ENCODE measurements at places on chromosomes 13 and 19.

DNA sequence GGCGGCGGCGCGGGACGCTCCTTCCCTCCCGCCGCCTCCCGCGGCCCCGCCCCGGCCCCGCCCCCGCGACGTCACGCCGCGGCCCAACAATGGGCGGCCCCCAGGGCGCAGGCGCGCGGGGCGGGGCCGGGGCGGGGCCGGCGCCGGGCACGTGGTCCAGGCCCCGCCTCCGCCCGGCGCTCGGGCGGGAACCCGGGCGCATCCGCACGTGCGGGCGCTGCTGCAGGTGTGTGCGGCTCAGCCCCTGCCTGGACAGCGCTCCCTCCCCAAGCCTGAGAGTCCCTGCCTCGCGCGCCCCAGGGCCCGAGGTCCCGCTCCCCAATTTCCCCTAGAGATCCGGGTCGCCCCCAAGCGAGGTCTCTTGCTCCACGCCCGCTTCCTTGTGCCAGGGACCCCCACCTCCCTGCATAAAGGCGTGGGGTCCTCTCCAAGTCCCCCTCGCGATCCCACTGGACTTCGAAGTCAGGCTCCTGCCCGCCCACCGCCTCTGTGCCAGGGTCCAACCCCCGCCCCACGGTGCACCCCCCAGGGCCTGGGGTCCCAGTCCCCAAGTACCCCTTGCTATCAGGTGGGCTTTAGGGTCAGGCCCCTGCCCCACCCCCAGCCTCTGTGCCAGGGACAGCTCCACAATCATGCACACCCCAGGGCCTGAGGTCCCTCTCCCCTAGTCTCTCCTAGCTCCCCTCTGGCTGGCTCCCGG is at the start of gene MEX3D:
Gene MEX3D, minus strand, starts transcription at position 6 of the 700 bp plus-strand sequence. CDS start 267 bp downstream, outside the sequence.
- peak; percentile 77 for DNase-seq

DNA sequence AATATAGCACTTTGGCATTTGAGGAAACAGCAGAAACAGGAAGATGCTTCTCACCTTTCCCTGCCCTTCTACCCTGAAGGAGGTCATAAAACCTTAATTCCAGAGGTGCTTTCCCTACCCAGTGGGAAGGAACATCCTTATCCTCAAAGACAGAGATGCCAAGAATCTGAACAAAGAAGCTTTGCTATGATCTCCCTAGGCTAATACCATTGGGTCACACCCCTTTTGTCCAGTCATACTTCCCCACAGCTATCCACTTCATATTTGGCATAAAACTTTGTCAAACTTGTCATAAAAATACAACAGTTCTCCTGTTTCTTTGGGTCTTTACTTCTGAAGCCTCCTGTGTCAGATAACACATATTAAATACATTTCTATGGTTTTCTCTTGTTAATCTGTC is 21.7 kb upstream of the RXFP2 start:
- DNase-seq: no peak

- DNase-seq: no peak
These were observed 26.5 kb downstream of the RANBP3 start for GRCh38 chr19:5951338-5951861.

DNA sequence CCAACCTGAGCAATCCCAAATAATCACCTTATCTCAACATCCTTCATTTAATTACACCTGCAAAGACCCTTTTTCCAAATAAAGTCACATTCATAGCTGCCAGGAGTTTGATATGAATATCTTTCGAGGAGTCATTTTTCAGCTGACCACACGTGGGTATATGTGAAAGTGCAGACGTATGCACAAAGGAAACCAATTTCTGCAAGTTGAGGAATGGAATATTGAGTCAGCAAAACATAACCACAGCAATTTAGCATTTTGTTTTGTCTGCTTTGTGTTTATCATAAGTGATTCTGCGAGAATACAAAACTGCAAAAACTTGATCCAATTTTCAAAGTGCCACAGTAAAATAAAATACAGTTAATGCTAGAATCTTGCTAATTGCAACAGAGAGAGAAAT is 295.9 kb downstream of the SUCLA2 start:
- DNase-seq: no peak

DNA sequence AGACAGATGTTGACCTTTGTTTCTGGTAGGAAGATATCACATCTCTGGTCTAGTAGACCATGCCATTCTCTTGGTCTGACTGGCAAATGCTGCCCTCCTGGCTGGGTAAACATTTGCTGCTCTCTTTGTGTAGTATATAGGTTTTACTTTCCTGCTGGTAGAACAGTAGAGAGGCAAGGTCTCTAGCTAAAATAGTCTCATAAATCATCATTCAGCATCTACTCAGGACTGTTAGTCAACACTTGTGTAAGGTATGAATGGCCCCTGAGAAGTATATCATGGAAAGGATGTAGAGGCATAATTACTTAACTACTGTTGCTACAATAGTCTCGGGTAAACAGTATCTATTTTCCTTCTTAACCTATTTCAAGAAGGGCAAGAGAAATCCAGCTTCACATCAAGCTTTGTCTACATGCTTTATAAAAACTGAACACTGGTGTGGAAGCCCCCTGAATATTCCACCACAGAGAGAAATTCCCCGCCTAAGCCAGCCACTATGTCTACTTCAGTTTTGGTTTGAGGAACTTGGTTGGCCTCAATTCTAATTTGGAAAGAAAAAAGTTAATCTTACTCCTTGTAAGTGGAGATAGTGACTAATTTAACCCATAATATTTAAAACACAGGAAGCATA is 18.4 kb upstream of the MYCBP2 start:
- DNase-seq: peak; percentile 45

DNA sequence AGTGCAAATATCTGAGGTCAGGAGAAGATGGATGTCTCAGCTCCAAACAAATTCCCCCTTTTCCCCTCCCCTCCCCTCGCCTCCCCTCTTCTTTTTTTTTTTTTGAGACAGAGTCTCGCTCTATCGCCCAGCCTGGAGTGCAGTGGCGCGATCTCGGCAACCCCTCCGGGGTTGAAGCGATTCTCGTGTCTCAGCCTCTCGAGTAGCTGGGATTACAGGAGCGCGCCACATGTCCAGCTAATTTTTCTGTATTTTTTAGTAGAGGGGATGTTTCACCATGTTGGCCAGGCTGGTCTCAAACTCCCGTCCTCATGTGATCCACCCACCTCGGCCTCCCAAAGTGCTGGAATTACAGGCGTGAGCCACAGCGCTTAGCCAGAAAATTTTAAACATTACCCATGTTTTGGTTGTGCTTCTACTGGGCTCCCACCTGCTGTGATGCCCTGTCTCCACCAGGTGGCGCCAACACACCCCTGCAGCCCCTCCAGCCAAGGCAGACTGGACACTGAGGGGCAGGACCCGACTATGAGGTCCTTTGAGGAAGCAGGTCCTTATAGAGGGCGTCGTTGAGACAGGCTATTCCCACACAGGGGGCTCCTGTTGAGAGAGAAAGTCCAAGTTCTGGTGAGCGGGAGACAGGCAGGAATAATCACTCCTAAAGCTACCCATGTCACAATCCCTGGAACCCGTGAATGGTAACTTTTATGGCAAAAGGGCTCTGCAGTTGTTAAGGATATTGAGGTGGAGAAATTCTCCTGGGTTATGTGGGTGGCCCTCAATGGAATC is 6.3 kb downstream of the ERICH4 start:
- peak; percentile 79 for DNase-seq

All from stimulated activated CD4-positive, alpha-beta T cell treated with anti-CD3 and anti-CD28 coated beads, Interleukin-4, amount 100 ng/mL, for 24 hours (primary cell).